ENCODE measurements at places on chromosomes 2 and 18.

- no peak overlapping the region for H3K4me3 ChIP-seq
- no peak overlapping the region for H3K27ac ChIP-seq
- H3K4me1 ChIP-seq: no peaks in the 10 kb centered on the region
- H3K36me3 ChIP-seq: peaks cover 3% of the 10 kb centered on the region
- no peaks in the 10 kb centered on the region for H3K27me3 ChIP-seq
Measured at GRCh38 chr18:68803356-68803755, 5.5 kb downstream of the CCDC102B start.

DNA sequence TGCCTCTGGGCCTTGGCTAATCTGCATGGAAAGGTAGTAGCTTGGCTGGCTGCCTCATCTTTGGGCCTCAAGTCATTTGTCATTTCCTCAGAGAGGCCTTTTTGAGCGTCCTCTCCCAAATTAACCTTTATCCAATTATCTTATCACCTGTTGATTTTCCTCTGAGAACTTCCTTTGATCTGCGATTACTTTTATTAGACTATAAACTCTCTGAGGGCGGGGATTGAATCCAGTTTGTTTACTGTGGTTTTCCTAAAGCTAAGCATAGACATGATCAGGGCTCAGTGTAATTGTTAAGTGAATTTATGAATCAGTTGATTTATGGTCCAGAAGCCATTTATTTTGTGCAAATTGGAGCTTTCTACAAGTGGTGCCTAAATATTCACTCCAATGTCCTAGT is 7.5 kb downstream of the RPE start:
- H3K4me3 ChIP-seq: no peak overlapping the region
- H3K27ac ChIP-seq: no peak overlapping the region
- peaks cover 13% of the 10 kb centered on the region for H3K36me3 ChIP-seq
- H3K27me3 ChIP-seq: no peaks in the 10 kb centered on the region
- no peak for DNase-seq

- no peak for DNase-seq
- no peaks in the 10 kb centered on the region for H3K4me1 ChIP-seq
- H3K27ac ChIP-seq: no peak overlapping the region
- H3K27me3 ChIP-seq: no peaks in the 10 kb centered on the region
- H3K4me3 ChIP-seq: no peak overlapping the region
- peaks cover 6% of the 10 kb centered on the region for H3K36me3 ChIP-seq
Measured at GRCh38 chr2:228426502-228427216, 245.2 kb upstream of the SPHKAP start.

GRCh38 chr18:6441200-6441599 is 26.5 kb upstream of the L3MBTL4 start:
- DNase-seq: no peak
- H3K27me3 ChIP-seq: peaks cover 4% of the 10 kb centered on the region
- no peak overlapping the region for H3K4me3 ChIP-seq
- H3K27ac ChIP-seq: no peak overlapping the region
- H3K36me3 ChIP-seq: no peaks in the 10 kb centered on the region

- no peak overlapping the region for H3K4me3 ChIP-seq
- no peaks in the 10 kb centered on the region for H3K4me1 ChIP-seq
- peaks cover 3% of the 10 kb centered on the region for H3K27me3 ChIP-seq
- H3K36me3 ChIP-seq: no peaks in the 10 kb centered on the region
Measured at GRCh38 chr2:129870685-129871241, 108.7 kb upstream of the RAB6C start.

DNA sequence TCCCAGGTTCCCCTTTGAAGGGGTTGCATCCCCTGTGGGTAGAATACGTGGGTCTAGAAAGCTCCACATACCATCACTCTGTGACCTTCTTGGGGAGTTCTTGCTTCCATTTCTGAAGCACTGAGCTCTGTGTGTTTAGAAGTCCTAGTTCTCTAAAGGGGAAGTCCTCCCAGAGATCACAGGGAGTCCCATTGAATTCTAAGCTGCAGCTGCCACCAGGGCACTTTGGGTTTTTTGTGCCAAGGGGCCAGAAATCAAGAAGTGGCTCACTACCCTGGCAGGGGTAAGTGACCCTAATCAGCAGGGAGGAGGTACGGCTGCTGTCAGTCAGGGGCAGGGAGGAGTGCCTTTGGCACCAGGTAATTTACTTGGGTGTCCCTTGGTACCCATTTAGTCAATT is 70.9 kb downstream of the EHD3 start:
- H3K27me3 ChIP-seq: peaks cover 14% of the 10 kb centered on the region
- no peak for DNase-seq
- no peaks in the 10 kb centered on the region for H3K4me1 ChIP-seq
- no peak overlapping the region for H3K27ac ChIP-seq
- peaks cover 4% of the 10 kb centered on the region for H3K36me3 ChIP-seq
- H3K4me3 ChIP-seq: no peak overlapping the region

All from naive thymus-derived CD8-positive, alpha-beta T cell (primary cell).